ENCODE measurements at places on chromosomes 4 and X.

DNA sequence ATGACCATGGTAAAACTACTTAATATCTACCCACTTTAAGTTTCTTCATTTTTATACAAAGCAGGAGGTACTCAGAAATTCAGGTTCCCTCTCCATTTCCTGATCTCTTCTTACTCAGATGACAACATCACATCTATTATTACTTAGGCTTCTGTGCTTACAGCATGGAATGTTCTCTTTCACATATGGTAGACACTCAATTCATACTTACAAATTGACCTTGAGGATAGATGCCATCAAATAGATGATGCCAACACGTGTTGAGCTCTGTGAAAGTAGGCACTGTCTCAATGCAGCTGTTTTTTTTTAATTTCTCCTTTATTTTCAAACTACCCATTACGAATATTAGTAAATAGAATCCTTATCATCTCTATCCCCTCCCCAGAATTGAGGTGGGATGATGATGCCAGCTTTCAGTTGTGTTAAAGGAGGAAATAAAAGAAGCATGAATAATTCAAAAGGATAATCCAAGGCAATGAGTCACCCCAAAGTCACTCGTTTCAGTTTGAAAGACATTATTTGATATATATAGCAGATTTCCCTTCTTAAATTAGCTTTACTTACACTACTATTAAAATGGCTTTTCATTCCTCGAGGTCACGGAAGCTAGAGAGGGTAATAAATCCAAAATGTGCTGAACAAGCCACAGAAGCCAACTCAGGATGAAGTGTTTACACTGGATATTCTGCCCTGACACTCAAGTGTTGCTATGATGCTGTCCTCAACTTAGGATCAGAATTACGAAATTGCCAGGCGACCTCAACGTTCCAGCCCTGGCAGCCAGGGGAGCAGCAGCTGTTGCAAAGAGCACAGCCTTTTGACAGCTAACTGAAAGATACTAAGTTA, 124.2 kb upstream of the EOLA2 start:
- peak; percentile 37 for DNase-seq

GRCh38 chrX:97155816-97156215, 272.1 kb downstream of the RPA4 start:
- no peak for DNase-seq

DNA sequence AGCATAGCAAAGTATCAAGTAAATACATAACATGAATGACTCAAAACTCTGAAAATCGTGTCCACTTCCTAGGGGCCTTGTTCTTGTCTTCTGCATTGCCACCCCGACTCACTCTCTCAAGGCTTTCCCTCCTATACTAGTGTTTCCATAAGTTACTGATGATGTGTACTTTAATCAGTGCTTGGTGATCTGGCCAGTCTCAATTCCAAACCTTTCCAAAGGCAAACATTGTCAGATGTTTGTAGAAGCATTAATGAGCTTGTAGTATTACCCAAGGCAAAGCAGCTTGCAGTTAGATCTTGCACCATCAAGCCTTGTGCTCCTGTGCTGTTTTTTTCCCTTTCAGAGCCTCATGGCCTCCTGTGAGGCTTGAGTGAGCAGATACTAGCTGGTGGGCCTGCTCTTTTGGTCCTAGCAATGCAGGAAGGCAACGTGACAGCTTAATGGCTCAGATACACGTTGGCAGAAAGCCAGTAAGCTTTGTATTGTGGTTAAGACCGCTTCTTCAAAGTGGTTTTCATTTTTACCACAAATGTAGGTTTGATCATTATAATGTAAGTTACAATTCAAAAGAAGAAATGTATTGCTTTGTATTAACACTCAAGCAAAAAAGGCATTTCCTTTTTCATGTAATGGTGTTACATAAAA, 51.8 kb downstream of the RBPJ start:
- DNase-seq, result peak; percentile 9

DNA sequence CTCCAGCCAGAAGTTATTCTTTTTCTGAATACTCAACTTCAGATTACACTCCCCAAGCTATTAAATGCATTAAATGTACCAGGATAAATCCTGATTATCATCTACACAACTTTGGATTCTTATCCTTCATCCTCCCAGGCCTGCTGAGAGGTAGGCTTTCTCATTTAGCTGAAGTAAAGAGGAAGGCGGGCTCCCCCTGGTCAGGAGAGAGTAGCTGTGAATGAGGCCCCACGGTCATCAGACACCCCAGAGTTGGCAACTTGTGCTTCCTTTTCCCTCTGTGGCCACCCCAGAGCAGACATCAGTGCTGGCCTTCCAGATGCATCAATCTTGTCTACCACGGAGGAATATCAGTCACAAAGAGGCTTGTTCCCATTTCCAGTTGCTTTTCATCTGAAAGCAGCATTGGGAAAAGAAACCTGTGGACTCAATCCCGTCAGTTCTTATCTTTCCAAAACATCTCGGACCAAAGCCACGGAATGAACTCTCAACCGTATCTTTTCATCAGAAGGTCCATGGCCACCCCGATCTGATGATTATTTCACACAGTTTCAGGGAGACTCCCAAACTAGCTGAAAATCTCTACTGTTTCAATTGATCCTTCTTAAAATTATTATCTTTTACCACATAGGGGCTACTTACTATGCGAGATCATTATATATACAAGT, 79.2 kb downstream of the FBXO8 start:
- DNase-seq, result no peak

- no peak for DNase-seq
These were observed 242.9 kb upstream of the PRPS2 start for GRCh38 chrX:12548341-12548740.

DNA sequence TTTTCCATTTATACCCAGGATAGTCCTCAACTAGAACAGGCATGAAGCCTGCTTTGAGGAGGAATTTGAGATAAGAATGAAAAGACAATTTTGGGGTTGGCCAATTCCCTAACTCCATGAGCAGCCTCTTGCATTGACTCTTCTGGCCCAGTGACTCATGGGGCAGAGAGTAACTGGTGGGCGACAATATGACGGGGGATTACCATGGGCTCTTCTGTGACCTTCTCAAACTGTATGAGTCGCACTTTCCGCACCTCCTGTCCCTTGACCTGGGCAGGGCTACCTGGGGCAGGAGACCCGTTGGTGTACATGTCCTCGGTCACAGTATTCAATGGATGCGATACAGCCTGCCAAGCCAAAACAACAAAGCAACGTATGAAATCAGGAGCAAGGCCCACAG, 13.3 kb downstream of the MPP1 start:
- DNase-seq, result no peak

GRCh38 chr4:89800012-89800516, 36.9 kb downstream of the SNCA start:
- no peak for DNase-seq

- no peak for DNase-seq
These were observed 73.7 kb downstream of the GEMIN8 start for GRCh38 chrX:13955975-13956374.

DNA sequence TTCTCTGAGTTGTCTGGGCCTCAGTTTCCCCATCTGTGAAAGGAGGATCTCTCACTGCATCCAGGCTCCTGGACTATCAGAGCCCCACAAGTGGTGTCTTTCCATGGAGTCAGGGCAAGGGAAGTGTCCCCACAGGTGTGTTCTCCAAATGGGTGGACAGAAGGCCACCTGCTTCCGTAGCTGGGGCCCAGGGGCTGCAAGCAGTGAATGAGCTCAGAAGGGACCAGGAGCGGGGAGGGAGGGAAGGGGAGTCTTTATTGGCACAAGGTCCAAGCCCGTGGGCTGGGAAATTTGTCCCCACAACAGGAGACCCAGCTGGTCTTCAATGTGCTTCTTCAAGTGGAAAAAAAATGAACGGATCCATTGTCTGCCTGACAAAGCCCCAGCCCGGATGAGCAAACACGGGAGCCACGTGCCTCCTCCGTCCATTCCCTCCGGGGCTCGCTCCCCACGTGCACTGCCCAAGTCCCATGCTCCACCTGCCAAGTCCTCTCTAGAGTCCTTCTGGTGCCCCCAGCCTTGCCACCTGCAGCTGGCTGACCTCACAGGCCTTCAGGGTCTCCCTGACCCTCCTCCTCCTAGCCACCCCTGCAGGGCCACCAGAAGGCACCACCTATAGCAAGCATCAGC, 72.0 kb downstream of the JAKMIP1 start:
- no peak for DNase-seq

Measured in fibroblast of the conjunctiva (primary cell).